Neural crest cell (in vitro differentiated cells): ENCODE measurements at places on chromosomes 16 and 17. TPM values are rescaled to one million over a fixed set of nuclear protein-coding genes. Genes with fewer than 3 reads are reported as not detected.

Gene CSH1
- not detected in 2 replicates for total RNA-seq

DNA sequence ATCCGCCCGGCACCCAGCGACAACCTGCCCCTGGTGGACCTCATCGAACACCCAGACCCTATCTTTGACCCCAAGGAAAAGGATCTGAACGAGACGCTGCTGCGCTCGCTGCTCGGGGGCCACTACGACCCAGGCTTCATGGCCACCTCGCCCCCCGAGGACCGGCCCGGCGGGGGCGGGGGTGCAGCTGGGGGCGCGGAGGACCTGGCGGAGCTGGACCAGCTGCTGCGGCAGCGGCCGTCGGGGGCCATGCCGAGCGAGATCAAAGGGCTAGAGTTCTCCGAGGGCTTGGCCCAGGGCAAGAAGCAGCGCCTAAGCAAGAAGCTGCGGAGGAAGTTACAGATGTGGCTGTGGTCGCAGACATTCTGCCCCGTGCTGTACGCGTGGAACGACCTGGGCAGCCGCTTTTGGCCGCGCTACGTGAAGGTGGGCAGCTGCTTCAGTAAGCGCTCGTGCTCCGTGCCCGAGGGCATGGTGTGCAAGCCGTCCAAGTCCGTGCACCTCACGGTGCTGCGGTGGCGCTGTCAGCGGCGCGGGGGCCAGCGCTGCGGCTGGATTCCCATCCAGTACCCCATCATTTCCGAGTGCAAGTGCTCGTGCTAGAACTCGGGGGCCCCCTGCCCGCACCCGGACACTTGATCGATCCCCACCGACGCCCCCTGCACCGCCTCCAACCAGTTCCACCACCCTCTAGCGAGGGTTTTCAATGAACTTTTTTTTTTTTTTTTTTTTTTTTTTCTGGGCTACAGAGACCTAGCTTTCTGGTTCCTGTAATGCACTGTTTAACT lies 1.0 kb downstream of the NOG start:
- peak; percentile 40 for DNase-seq

Gene SDR42E2
- not detected in 2 replicates for total RNA-seq

Gene KCNH4
- total RNA-seq = 0.05 and 0.14 TPM in 2 replicates

DNA sequence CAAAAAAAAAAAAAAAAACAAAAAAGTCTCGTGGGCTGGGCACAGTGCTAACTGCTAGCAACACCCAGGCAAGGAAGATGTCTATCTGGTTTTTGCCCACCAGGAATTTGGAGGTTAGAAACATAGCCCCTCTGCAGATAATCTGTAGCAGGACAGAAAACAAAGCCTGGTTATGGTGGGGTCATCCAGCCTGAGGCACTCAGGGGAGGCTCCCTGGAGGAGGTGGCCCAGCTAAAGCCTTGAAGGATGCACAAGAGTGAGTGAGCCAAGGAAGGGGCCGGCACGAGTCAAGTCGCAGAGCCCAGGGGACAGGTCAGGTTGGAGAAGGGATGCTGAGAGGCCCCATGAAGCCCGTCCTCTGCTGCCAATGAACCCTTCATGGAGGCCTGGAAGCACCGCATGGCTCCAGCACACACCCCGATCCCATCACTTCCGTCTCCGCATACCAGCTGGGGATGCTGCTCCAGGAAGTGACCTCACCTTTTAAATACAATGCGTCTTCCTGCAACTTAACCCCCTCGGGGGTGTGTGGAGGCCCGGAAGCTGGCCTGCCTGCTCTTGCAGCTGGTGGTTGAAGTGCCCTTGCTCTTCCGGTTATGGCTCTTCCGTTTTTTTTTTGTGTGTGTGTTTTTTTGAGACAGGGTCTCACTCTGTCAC lies 86.5 kb downstream of the ENGASE start:
- DNase-seq = no peak

- no peak for DNase-seq
Measured at GRCh38 chr17:48549914-48550501, 5.1 kb upstream of the HOXB2 start.

GRCh38 chr16:13909872-13910303 lies 10.1 kb upstream of the ERCC4 start:
- DNase-seq = no peak
